ENCODE measurements at places on chromosomes 3 and 15. TPM values are rescaled to one million over a fixed set of nuclear protein-coding genes. Genes with fewer than 3 reads are reported as not detected.

Gene UROC1
- 0.04 TPM for total RNA-seq

Gene ARPC4
- 88.8 TPM for total RNA-seq

Gene IP6K2
- total RNA-seq: 62.8 TPM

Gene C3orf20
- 0.09 TPM for total RNA-seq

Gene NAA80
- total RNA-seq: 5.1 TPM

Gene ZNF501
- total RNA-seq: 8.6 TPM

Gene KBTBD12
- total RNA-seq: 18.2 TPM

Gene GPR171
- total RNA-seq: 0.04 TPM

Gene TTC21A
- total RNA-seq: 2.7 TPM

Gene FBXL2
- 8.9 TPM for total RNA-seq

Gene IL17RD
- total RNA-seq: 20.7 TPM
